K562 (cell line): ENCODE measurements at places on chromosomes 12 and 14. TPM values are rescaled to one million over a fixed set of nuclear protein-coding genes. Genes with fewer than 3 reads are reported as not detected.

GRCh38 chr12:26250801-26251200 is 55.4 kb downstream of the SSPN start:
- H3K27me3 ChIP-seq: no peaks in the 10 kb centered on the region
- H3K36me3 ChIP-seq: no peaks in the 10 kb centered on the region
- H3K27ac ChIP-seq: no peak overlapping the region
- no peak overlapping the region for H3K4me3 ChIP-seq
- DNase-seq: no peak
- H3K4me1 ChIP-seq: no peaks in the 10 kb centered on the region; the same call in 2 of the 3 replicates

DNA sequence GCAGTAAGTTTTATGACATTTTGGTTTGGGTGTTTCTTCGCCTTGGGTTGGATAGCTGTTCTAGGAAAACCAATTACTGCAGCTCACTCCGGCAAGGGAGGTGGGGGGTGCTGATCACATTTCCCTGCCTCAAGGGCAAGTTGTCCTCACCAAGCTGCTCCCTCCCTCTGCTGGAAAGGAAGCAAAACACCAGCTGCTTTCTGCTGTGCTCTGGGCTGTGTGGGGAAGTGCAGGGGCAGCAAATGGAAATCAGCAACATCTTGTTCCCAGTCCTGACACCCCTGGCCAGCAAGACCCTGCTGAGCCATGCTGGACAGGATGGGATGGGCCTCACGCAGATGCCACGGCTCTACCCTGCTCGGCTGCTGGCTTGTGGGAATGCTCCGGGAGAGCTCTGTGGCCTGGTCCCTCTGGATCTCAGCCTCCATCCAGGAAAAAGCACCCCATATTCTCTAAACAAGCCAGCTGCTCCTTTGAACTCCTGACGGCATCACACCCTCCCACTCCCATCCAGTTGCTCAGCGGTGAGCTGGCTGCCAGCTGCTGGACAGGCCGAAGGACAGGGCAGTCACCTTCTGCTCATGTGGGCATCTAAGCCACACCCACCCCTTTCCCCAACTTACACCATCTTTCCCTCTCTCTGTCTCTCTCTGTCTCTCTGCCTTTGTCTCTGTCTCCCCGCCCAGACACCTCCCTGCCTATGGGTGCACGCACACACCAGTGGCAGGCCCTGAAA is 52.4 kb upstream of the EIF5 start:
- H3K27me3 ChIP-seq: peaks cover 9% of the 10 kb centered on the region; the same call in 1 of the 2 replicates
- no peaks in the 10 kb centered on the region for H3K36me3 ChIP-seq
- H3K27ac ChIP-seq: no peak overlapping the region

The NELL2 gene
- total RNA-seq: 0.47 and 0.53 TPM in 2 replicates

GRCh38 chr12:6229224-6230218 is 29.3 kb downstream of the CD9 start:
- H3K4me3 ChIP-seq: no peak overlapping the region
- H3K27me3 ChIP-seq: peaks cover 23% of the 10 kb centered on the region
- no peak for DNase-seq
- no peak overlapping the region for H3K27ac ChIP-seq

- no peaks in the 10 kb centered on the region for H3K27me3 ChIP-seq
- DNase-seq: no peak
- no peaks in the 10 kb centered on the region for H3K36me3 ChIP-seq
- H3K4me3 ChIP-seq: no peak overlapping the region
Observed at GRCh38 chr14:84894254-84894653, 635.7 kb upstream of the FLRT2 start.

DNA sequence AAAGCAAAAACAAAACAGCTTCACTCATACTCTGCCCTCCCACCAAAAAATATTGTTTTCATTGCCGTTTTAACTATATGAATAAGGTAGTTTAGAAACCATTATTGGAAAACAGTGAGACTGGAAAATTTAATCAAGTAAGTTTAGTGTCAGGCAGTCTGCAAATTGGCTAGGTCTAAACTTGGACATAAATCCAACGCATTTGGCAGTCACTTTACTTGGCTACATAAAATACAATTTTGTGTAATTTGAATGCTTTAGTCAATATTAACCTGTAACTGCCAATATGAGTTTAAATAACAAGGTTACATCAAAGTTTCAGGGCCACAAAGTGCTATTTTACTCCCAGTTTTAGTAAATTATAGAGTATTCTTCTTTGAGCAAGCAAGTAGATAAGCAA is 202.3 kb upstream of the SLC38A2 start:
- H3K4me3 ChIP-seq: no peak overlapping the region
- no peaks in the 10 kb centered on the region for H3K27me3 ChIP-seq
- H3K36me3 ChIP-seq: no peaks in the 10 kb centered on the region
- H3K4me1 ChIP-seq: peaks cover 5% of the 10 kb centered on the region
- DNase-seq: no peak
- H3K27ac ChIP-seq: no peak overlapping the region

The HOXC11 gene
- total RNA-seq: not detected in 2 replicates

DNA sequence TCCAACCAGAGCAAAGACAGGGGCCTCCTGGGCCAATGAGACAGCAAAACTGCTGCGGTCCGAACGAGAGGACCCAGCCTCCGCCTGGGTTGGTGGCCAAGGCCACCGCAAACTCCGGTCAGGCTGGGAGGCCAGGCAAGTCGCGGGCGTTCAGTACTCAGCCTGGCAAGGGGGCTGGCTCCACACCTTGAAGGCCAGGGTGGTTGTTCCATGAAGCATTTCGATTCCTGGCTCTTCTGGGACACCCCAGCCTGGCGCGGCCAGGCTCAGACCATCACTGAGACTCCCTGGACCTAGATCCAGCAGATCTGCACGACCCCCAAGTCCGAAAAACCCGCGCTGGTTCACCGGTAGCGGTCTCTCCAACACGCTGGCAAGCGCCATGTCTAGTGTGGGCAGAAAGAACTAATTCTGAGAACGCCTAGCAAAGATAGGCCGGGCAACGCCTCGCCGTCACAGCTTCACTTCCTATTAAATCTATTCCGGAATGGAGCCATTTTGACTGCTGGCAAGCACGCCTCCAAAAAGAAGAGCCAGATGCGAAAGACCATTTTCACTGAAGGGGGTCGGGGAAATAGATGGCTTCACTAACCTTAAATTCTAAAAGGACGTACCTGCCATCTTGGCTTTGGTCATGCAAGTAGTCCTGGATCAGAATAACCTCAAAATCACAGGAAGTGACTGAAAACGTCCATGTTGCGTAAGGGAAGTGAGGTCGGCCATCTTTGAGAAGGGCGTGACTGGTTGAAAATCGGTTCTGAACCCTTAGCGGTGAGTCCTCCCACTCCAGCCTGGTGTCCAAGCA is at the start of gene PSMB5:
PSMB5 (minus strand) TSS at position 403 of the 805 bp plus-strand sequence; CDS start at position 384, 19 bp downstream.
- H3K36me3 ChIP-seq: peaks cover 36% of the 10 kb centered on the region
- peak within 1 kb of the TSS; percentile 94 for H3K27ac ChIP-seq
- H3K4me1 ChIP-seq: peaks cover 14% of the 10 kb centered on the region; the same call in 2 of the 3 replicates
- no peaks in the 10 kb centered on the region for H3K27me3 ChIP-seq
- peak within 1 kb of the TSS; percentile 78 for H3K4me3 ChIP-seq

GRCh38 chr14:99215277-99215676 is 56.7 kb downstream of the BCL11B start:
- H3K4me1 ChIP-seq: no peaks in the 10 kb centered on the region
- no peak for DNase-seq
- no peaks in the 10 kb centered on the region for H3K36me3 ChIP-seq
- H3K4me3 ChIP-seq: no peak overlapping the region
- H3K27ac ChIP-seq: no peak overlapping the region
- no peaks in the 10 kb centered on the region for H3K27me3 ChIP-seq

GRCh38 chr14:24194186-24194872 is 912 bp downstream of the TM9SF1 start:
- peaks cover 6% of the 10 kb centered on the region; the same call in 1 of the 3 replicates for H3K4me1 ChIP-seq
- no peaks in the 10 kb centered on the region for H3K27me3 ChIP-seq
- peak overlapping the region; percentile 97; the same call in 1 of the 3 replicates for H3K27ac ChIP-seq
- H3K36me3 ChIP-seq: peaks cover 30% of the 10 kb centered on the region; the same call in 2 of the 3 replicates
- H3K4me3 ChIP-seq: peak overlapping the region; percentile 67; the same call in 1 of the 2 replicates

The NEUROD4 gene
- not detected in 2 replicates for total RNA-seq

GRCh38 chr14:104075530-104076151 is 9.9 kb upstream of the ASPG start:
- H3K4me3 ChIP-seq: no peak overlapping the region
- H3K27me3 ChIP-seq: no peaks in the 10 kb centered on the region
- DNase-seq: no peak
- no peaks in the 10 kb centered on the region for H3K36me3 ChIP-seq

The TAS2R13 gene
- total RNA-seq: 0.44 and 0.49 TPM in 2 replicates

GRCh38 chr14:89342049-89342448 is 75.0 kb downstream of the FOXN3 start:
- H3K27ac ChIP-seq: no peak overlapping the region
- no peaks in the 10 kb centered on the region for H3K4me1 ChIP-seq
- H3K27me3 ChIP-seq: no peaks in the 10 kb centered on the region
- no peaks in the 10 kb centered on the region for H3K36me3 ChIP-seq
- no peak overlapping the region for H3K4me3 ChIP-seq
- no peak for DNase-seq

The KRT2 gene
- 0.11 TPM in 1 of 2 replicates, not detected in the other for total RNA-seq

- no peak overlapping the region for H3K4me3 ChIP-seq
- no peaks in the 10 kb centered on the region for H3K4me1 ChIP-seq
- no peak overlapping the region for H3K27ac ChIP-seq
- DNase-seq: no peak
Observed at GRCh38 chr14:40616579-40616978, 990.1 kb upstream of the LRFN5 start.

The RECQL gene
- 22.8 and 23.3 TPM in 2 replicates for total RNA-seq

GRCh38 chr14:72577521-72577920 is 316.4 kb downstream of the DPF3 start:
- no peak for DNase-seq
- no peaks in the 10 kb centered on the region; the same call in 2 of the 3 replicates for H3K27me3 ChIP-seq
- H3K27ac ChIP-seq: no peak overlapping the region
- no peaks in the 10 kb centered on the region for H3K36me3 ChIP-seq
- no peak overlapping the region for H3K4me3 ChIP-seq
